ENCODE measurements at places on chromosomes 6 and 20. TPM values are rescaled to one million over a fixed set of nuclear protein-coding genes. Genes with fewer than 3 reads are reported as not detected.

MDFI gene
- total RNA-seq: not detected

GNMT gene
- total RNA-seq: 1.7 TPM

RAB44 gene
- not detected for total RNA-seq

HRH3 gene
- not detected for total RNA-seq

PRPH2 gene
- not detected for total RNA-seq

CNBD2 gene
- total RNA-seq: 10.2 TPM

PTPRT gene
- total RNA-seq: not detected

PROKR2 gene
- total RNA-seq: not detected

FOXF2 gene
- total RNA-seq: not detected

CTSZ gene
- total RNA-seq: 114 TPM

LRRC1 gene
- total RNA-seq: 6.6 TPM

MYLK2 gene
- total RNA-seq: 0.61 TPM

CDH26 gene
- 0.26 TPM for total RNA-seq

CBLN4 gene
- total RNA-seq: not detected

- DNase-seq: no peak
Observed at GRCh38 chr6:15352845-15353244, 107.0 kb downstream of the JARID2 start.

DNA sequence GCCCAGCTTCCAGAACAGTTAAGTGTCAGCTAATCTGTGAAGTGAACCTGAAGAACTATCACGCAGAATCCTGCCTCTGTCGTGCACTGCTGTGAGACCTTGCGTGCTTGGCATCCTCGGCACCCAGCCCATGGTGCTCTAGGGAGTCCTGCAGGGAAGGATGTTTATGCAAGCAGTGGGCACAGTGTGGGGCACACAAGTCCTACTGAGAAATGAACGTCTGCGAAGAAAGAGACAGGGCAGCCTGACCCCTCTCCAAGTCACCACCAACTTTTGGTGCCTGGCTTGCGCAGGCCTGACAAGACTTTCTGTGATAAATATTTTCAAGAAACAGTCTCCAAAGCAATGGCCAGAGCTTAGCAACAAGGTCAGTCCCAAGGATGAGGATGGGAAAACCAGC is 68.0 kb downstream of the MYH7B start:
- DNase-seq: no peak

GRCh38 chr6:87297119-87297518 is 25.3 kb upstream of the SMIM8 start:
- no peak for DNase-seq

GRCh38 chr6:148118244-148118643 is 224.4 kb upstream of the SASH1 start:
- no peak for DNase-seq

DNA sequence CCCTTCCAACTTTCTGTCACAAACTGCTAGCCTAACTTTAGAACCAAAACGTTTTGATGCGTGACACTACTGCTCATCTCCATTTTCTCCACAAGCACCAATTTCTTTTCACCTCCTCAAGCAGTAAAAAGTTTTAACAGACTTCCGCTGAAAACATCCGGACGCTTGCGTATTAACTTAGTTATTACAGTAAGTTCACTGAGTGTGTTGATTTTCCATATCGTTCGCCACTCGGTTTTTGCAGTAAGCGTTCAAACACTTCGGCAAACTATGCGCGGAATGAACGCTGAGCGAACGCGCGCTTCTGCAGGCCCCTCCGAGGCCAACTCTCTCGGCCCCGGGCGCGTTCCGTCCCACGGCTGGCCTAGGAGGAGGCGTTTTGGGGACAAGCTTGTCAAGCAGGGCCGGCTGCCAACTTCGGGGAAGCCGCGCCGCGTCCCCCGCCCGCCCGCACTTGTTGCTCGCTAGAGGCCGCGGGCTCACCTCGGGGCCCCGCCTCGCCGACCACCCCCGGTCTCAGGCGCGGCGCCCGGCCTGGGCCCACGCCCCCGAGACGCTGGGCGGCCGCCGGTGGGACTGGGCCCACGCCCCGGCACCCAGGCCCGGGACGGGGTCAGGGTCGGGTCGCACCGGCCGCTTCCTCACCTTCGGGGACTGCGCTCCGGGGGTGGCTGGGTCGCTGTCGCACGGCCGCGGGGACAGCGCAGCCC is 945 bp downstream of the PHF10 start:
- peak; percentile 79 for DNase-seq

- DNase-seq: no peak
Observed at GRCh38 chr6:142696123-142697000, 248.6 kb downstream of the HIVEP2 start.

DNA sequence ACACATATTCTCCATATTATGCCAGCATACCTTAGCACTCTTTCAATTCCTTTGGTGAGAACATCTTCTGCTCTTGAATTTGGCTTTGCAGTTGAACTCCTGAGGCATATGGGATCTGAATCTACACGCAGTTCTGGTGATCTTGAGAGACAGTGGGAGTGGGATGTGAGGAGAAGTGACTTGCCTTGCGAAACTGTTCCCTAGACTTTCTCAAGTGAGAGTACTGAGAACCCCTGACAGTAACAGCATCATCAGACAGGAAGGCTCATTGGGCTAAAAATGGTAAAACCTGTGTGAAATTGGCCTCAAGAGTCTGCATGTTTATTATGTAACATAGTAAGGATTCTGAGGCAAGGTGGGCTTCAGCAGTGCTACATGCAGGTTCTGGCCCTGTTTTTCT is 49.1 kb upstream of the CEP85L start:
- DNase-seq: no peak

GRCh38 chr6:128099571-128100197 is 198.8 kb upstream of the THEMIS start:
- DNase-seq: no peak

DNA sequence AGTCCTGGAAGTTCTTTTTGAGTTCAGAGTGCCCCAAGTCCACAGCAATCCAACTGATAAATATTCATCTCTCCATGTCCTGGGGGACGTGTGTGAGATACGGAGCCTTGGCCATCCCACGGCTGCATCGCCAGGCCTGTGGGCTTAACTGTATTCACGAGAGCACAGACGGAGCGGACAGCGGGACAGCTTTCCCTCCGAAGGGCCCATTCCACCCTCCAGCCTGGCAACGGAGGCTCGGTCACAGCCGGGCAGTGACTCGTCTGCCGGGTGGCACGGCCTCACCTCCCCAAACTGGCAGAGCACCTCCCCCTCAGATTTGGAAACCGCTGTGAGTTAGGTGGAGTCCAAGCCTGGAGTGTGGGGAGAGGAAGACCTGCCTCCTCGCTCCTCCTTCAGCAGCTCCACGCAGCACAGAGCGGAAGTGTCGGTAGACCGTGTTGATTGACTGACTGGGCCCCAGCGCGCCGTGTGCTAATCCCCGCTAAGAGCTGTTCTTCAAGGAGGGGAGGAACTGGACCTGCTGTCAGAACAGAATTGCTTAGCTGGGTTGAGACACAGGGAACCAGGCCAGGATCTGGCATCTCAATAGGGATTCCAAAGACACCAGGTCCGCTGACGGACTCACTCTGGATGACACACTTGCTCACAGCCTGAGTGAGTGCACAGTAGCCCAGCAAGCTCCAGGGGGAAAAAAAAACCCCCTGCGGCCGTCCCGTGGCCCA is 10.9 kb downstream of the FOXF2 start:
- DNase-seq: no peak

GRCh38 chr6:88290411-88290810 is 124.3 kb upstream of the CNR1 start:
- peak; percentile 4 for DNase-seq

DNA sequence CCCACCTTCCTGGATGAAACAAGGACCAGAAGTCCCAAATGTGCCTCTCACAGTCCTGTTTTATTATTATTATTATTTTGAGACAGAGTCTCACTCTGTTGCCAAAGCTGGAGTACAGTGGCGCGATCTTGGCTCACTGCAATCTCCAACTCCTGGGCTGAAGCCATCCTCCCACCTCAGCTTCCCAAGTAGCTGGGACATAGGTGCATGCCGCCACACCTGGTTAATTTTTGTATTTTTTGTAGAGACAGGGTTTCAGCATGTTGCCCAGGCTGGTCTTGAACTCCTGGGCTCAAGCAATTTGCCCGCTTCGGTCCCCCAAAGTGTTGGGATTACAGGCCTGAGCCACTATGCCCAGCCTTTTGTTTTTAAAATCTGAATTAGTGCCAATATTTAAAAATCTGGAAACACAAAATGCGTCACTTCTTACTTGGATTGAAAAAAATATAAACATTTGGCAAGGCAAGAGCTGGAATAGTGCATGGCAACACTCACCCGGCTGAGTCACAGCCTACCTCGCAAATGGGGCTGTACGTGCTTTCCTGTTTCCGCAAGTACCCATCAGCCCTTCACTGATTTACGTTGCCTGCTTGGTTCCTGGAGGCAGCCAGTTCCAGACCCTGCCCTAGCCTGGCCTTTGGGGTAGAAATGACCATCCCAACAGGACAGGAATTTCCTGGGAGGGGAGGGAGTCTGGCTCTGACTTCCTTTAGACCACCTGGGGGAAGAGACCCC is 6.3 kb downstream of the SDCBP2 start:
- no peak for DNase-seq

DNA sequence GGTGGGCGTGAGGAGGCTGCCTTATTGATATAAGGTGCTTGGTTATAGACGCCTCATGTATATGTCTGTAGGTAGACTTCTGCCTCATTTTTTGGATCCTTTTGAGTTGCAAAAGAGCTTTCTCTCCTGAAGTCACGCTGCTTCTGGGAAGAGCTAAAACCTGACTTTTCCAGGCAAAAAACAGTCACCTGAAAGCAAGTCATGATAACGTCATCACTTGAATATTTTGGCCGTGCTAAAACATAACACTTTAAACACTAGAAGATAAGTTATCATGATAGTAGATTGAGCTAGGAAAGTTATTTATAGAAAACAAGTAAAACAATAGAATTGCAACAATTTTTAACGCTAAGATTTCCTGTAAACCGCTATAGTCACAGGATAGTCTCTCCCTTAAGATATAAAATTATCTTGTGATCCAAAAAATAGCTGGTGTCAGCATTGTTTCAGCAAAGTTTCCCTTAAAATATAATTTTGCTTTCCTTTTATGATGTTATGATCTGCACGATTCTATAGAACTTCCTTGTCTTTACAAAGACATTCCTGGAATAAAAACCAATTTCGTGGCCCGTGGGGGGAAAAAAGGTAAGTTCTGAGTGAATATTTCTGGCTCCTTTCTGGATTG is 69.0 kb upstream of the AKAP12 start:
- no peak for DNase-seq

DNA sequence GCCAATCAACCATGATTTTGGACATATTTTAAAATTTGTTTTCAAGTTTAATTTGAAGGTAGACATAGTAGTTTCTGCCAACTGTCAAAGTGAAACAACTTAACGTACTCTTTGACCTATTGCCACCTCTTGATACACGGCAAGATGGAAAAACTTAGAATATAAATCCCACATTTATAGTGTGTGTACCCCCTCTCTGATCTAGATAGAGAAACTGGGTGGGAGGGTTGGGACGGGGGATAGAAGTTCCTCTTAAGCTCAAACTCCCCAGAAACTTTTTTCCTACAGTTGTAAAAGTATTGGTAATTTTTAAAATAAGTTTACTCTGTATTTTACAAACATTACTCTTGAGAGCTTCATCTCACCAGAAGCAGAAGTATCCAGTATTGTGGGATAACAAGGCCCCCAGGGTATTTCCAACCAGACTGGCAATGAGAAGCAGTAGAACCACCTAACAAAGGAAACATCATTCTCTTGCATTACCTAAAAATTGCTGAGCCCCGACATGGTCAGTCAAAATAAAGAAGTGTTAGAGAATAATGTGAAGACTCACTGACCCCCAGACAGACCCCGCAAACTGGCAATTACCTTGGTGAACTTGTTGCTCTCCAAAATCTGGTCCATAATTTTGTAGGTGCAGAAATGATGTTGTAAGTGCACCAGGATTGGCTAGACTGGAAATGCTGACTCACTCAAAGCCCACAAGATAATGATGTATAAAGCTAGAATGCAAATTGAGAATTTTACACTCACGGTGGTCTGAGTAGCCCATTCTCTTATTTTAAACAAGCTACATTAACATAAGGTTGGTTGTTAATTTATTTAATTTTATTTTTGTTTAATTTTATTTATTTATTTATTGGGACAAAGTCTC is 74.7 kb upstream of the TNFAIP3 start:
- no peak for DNase-seq

- DNase-seq: no peak
Observed at GRCh38 chr6:110421749-110422443, 6.5 kb upstream of the DDO start.

DNA sequence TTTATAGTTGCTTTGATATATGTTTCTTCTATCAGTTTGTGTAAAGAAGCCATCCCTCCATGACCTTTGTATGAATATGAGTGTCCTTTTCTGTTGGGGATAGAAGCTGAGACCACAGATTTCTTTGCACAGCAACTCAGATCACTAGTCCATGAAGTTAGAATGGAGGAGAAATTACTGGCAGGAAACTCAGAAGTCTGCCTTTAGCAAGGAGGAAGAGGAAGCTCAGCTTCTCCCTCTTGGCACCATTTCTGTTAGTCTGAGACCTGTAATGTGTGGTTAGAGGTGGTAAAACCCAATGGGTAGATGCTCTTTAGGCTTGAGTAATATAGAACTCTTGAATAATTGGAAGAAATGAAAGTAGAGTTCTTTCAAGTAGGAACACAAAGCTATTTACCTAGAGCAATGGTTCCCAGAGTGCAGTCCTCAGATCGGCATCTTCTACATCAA is 995.3 kb upstream of the FLRT3 start:
- no peak for DNase-seq

GRCh38 chr20:17012546-17013226 is 214.2 kb upstream of the PCSK2 start:
- DNase-seq: no peak

DNA sequence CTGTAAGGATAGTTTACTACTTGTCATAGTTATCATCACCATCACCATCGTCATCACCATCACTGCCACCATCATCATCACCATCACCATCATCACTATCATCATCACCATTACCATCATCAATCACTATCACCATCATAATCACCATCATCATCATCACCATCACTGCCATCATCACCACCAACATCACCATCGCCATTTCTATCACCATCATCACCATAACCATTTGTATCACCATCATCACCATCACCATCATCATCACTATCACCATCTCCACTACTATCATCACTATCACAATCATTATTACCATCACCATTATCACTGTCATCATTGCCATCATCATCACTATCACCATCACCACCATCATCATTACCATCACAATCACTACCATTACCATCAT is 655.5 kb upstream of the DEFB115 start:
- no peak for DNase-seq

- DNase-seq: peak; percentile 25
Observed at GRCh38 chr20:45306431-45306982, at the start of gene RBPJL. TSS of gene RBPJL (plus strand) at chr20:45306840. CDS start at chr20:45306923, 83 bp downstream.

DNA sequence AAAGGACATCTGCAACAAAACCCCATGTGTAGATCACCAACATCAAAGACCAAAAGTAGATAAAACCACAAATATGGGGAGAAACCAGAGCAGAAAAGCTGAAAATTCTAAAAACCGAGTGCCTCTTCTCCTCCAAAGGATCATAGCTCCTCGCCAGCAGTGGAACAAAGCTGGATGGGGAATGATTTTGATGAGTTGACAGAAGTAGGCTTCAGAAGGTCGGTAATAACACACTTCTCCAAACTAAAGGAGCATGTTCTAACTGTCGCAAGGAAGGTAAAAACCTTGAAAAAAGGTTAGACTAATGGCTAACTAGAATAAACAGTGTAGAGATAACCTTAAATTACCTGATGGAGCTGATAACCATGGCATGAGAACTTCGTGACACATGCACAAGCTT is 109.9 kb upstream of the SYNCRIP start:
- DNase-seq: no peak

- no peak for DNase-seq
Observed at GRCh38 chr6:82144007-82144851, 103.3 kb downstream of the IBTK start.

- DNase-seq: no peak
Observed at GRCh38 chr20:41592516-41593216, 25.5 kb downstream of the CHD6 start.

GRCh38 chr20:18390201-18390600 is 76.6 kb downstream of the DZANK1 start:
- no peak for DNase-seq
